HT1080 (cell line): ENCODE measurements at places on chromosomes 2 and 18. TPM values are rescaled to one million over a fixed set of nuclear protein-coding genes. Genes with fewer than 3 reads are reported as not detected.

DNA sequence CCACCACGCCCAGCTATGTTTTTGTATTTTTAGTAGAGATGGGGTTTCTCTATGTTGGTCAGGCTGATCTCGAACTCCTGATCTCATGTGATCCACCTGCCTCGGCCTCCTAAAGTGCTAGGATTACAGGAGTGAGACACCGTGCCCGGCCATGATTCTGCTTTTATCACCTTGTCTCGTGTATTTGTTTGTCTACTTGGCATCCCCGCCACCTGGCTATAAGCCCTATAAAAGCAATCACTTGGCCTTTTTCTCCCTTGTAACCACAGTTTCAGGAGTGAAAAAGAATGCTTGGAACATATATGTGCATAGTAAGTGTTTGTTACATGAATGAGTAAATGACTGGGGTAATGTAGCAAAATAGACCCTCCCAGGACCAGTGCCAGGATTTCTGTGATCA, 77.5 kb upstream of the PAPOLG start:
- DNase-seq: no peak

GRCh38 chr18:10768221-10768620, 242.4 kb downstream of the NAPG start:
- no peak for DNase-seq

DNA sequence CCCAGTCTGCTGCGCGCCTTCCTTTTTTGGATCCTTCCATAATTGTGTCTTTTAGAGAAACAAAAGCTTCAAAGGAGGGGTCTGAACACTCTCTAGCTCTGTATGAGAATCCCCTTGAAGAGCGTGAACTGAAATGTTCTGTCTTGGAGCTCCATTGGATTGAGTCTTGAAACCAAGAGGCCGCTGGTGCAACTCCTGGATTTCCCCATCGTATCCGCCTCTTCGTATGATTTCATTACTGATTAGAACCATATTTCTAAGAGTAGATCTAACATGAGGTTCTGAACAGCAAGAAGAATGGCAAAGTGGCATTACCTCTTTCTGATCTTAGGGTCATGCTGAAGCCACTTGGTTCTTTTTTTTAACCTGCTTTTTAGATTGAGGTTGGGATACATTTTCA, 31.4 kb upstream of the NRP2 start:
- no peak for DNase-seq

The LBX2 gene
- total RNA-seq: 0.84 and 4.0 TPM in 2 replicates

The RTKN gene
- total RNA-seq: 15.8 and 21.1 TPM in 2 replicates

The CCL20 gene
- total RNA-seq: 0.23 and 0.92 TPM in 2 replicates
